Psoas muscle (tissue), 8 donors: ENCODE measurements at places on chromosomes 2 and 18.

GRCh38 chr2:194253528-194254259 is 1403.3 kb upstream of the SLC39A10 start:
- DNase-seq = no peak

DNA sequence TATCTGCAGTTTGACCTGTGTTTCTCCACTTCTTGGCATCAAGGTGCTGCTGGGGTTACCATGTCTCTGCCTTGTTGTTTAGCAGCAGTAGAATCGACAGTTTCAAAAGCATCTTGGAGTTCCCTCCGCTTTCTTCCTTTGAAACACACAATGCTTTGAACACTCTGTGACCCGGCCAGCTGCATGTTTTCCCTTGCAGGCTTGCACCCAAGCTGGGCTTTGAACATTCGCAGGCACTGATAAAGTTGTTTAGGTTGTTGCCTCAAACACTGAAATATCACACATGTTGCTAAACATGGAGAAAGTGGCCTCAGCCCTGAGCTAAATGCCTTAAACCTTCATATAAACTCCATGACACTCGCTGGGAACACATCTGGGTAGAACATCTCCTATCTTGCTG is 251.7 kb downstream of the TSN start:
- no peak for DNase-seq

DNA sequence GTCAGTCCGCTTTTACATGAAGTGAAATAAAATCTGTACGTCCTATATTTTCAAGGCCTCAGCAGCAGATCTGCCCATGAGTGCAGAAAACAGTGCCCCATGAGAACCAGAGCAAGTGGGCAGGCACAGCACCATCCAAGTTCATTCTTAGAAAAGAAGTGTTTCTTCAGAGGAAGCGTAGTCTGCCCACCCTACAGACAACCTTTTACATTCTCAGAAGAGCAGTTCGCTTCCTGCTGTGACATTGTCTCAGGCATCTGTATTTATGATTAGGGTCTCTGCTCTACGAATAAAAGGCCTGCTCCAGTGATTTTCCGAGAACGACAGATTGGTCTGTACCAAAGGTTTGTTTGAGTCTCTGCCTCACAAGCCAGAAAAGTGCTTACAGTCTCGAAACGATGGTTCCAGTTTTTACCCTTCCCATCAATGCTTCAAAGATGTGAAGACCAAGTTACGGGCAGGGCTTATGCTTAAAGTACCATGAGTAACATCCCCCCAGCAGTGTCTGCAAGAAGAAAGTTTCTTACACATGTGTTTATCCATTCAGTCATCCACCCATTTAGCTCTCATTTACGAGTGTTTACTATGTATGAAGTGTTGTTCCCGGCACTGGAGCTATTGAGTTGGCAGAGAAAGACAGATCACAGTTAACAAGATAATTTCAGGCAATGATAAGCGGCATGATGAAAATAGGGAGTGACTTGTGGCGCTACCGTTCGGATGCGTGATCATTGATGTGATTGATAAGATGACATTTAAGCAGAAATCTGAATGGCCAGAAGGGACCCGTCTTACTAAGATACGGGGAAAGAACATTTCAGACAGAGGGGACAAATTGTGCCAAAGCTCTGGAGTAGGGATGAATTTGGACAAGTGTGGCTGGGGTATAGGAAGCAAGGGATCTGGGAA is 31.4 kb upstream of the CTLA4 start:
- DNase-seq = no peak

DNA sequence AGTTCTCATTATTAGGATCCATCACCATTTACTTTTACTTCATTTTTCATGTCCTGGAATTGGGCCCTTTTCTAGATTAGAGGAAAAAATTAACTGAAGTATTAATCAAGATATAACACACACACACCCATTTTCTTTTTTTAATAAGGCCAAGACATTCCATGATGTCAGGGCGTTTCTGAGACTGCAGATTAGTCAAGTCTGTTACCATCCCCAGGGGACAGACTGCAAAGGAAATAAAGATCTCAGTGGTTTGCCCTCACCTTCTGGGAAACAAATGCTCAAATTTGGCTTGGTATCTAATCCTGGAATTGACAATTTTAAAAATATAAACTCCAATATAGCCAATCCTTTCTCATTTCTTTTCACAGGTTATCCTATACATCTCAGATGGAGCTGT is 27.4 kb downstream of the RMP24 start:
- DNase-seq = no peak

DNA sequence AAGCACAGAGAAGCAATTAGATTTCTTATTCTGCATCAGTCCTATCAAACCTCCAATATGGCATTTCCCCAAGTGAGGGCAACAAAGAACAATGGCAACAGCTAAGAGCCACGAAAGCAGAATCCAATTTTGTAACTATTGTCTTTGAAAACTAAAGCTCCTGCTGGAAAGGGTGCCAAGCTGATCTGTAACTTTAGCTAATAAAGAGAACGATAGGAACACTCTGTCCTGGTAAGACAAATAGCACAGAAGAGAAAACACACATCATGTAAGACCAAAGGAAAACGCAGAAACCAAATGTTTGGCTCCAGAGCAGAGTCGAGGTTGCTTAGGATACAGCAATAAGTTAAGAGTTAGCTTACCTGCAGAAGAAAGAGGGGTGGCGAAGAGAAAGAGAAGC is 160.5 kb downstream of the STK39 start:
- DNase-seq = no peak

GRCh38 chr2:241062389-241063092 is 39.5 kb downstream of the MTERF4 start:
- no peak for DNase-seq

- no peak for DNase-seq
Measured at GRCh38 chr2:231918501-231919330, 7.5 kb downstream of the NPPC start.

DNA sequence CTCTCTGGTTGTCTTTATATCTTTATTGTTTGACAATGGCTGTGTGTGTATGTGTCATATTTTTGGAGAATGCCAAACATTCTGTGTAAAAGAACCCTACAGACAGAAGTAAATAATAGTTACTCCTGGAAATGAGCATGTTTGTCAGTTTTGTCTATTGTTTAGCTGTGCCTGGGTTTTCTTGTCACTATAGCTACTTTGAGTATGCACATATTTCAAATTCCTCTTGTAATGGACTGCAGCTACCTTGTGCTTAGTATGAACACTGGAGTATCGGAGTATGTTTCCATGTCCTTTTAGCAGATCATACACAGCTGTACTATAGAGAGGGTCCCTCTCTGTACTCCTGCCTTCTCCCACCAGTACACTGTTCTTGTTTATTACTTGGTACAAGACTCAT is 58.0 kb upstream of the DOCK10 start:
- DNase-seq = no peak

DNA sequence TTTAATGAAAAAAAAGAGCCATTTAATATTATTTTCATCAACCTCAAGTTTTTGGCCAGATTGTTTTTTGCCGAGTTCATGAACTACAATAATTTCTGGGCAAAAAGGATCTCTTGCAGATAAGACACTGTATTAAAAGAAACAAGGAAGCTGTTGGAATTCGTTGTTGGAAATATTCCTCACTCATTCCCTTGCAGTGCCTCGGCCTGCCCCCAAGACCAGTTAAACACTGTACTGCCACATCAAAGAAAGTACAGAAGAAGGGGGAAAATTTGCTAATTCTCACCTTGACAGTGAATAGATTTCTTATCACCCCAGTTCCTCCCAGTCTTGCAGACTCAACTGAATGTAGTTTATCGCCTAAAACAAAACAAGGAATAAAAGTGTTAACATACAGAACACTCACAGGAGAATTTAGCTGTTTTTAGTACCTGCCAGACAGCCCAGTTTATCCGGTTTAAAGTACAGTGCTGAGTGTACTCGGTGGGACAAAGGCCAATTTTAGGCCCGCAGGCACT is 1.2 kb downstream of the IDH1 start:
- DNase-seq = no peak

DNA sequence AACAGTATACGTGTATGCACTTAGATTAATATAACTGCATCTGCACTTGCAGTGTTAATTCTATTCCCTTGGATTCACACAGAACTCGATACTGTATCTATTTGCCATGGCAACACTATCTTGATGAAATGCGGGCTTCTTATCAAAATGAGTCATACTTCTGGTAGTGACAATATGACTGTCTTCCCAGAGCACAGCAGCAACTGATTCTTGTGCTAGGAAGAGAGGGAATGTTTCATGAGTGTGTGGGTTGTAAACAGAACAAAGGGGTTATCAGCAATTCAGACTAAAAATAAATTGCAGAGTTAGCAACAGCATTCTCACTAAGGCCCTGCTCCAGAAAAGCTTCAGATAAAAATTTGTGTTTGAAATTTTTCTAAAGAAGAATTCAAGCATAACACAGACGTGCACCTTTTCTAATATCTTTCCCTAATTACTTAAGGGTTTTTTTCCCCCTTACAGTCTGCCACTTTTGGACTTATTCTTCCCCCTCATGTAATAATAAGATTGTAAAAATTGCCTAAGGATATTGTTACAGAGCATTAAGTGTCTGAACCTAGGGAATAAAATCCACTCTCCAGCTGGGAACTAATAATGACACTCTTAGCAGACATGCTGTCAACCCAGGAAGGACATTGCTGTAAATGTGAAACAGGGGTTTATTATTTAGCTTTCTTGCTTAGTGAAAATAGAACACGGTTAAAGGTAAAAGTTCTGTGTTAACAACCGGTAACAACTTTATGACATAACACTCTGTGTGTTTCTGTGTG is 99.9 kb upstream of the SLC38A11 start:
- no peak for DNase-seq

DNA sequence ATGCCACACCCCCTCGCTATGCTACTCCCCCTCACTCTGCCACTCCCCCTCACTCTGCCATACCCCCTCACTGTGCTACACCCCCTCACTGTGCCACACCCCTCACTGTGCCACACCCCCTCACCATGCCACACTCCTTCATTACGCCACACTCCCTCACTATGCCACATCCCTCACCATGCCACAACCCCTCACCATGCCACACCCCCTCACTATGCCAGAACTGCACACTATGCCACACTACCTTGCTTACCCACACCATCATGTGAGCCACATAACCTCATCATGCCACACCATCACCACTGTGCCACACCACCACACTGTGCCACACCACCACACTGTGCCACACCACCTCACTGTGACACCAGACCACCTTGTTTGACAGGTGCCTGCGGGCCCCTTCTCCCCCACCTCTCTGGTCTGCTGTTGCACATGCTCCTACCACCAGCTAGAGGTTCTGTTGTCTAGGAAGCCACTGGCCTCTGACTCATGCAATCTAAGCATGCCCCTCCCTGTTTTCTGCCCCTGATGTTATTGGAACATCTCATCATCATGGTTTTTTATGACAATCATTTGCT is 22.0 kb downstream of the MARCHF4 start:
- DNase-seq = no peak

GRCh38 chr2:27715318-27716210 is 51.9 kb downstream of the SLC4A1AP start:
- DNase-seq = peak; percentile 85

DNA sequence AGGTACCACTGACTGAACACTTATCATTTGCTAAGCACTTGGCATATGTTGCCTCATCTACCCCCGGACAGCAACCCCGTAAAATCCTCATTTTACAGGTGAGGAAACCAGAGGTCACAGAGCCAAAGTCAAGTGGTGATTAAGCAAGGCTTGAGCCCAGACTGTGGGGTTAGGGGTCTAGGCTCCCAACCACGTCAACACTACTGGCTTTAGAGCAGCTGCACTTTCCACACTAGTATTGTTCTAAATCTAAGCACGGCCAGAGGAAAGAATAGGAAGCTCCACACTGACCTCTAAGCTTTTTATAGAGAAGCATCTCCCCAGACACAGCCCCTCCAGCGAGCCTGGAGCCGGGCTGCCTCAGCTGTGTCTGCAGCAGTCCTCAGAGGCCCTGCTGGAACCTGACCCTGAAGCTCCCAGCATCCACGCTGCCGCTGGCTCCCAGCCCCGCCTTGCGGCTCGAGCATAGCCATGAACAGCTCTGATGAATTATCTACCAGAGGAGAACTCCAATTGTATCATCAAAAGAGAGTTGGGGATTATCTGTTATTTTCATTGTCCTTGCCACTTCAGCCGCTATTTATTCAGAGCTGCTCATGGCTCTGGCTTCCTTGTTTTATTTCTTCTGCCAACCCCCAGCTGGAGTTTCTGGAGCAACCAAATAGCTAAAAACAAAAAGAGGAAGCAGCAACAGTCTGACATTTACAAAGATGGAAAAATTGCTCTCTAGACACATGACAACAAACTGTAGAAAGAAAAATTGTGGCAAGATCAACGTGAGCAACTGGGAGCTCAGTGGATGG is 62.2 kb upstream of the RTN4 start:
- DNase-seq = peak; percentile 93

- no peak for DNase-seq
Measured at GRCh38 chr2:48034295-48034694, 128.0 kb upstream of the FBXO11 start.

GRCh38 chr2:128305555-128306080 is 13.1 kb downstream of the HS6ST1 start:
- peak; percentile 23 for DNase-seq
